ENCODE measurements at places on chromosomes 2 and 18.

DNA sequence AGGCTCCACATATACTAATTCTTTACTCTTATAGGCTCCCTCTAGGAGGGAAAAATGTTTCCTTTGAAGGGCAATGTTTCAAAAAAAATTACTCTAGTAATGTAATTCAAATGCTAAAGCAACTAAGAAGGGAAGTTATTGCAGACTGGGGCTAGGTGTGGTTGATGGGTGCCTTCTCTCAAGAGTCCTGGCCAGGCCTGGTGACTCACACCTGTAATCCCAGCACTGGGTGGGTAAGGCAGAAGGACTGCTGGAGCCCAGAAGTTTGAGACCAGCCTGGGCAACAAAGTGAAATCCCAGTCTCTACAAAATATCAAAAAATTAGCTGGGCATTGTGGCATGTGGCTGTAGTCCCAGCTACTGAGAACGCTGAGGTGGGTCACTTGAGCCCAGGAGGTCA lies 31.2 kb upstream of the CDKL4 start:
- no peak for DNase-seq

DNA sequence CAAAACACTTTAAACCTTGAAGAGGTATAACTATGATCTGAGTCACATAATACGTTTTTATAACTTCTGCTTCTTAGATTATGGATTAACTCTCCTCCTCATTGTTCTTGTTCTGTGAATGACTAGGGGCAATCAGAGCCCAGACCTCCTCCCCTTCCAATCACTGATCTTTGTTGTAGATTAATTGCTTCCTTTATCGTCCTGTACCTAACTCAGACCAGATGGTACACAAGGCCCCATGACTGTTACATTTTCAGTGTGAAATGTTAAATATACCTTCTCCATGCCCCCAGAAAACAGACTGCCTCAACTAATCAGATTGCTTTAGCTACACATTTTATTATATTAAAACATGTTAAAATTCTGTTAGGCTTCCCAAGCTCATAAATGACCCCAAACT lies 211.7 kb downstream of the RNF152 start:
- no peak for DNase-seq

DNA sequence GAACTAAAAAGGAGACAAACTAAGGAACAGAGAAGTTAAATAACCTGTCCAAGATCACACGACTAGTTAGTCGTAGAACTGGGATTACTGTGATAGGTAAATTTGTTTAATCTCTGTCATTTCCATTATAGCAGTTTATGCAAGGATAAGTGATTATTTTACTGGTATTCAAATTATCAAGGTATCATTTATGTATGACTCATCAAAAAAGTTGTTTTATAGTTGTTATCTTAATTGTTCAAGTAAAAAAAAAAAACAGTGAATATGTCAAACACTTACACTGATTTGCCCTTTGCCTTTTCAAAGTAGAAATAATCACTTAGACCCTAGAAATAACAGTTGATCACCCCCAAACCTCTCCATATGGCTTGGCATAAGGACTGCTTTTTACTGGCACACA lies 173.6 kb downstream of the RIT2 start:
- no peak for DNase-seq

GRCh38 chr18:27185025-27185763 lies at the start of gene CHST9:
Gene CHST9, minus strand, starts transcription at chr18:27185308. Its CDS starts 42,499 bp downstream, at chr18:27142809.
- no peak for DNase-seq

- no peak for DNase-seq
Observed at GRCh38 chr2:59390581-59390980, 1149.5 kb upstream of the FANCL start.

All from osteocyte (in vitro differentiated cells).